HCT116 (cell line): ENCODE measurements at places on chromosomes 12 and 14. TPM values are rescaled to one million over a fixed set of nuclear protein-coding genes. Genes with fewer than 3 reads are reported as not detected.
A peak's percentile ranks its signal among the peaks of the same experiment; 100 is the strongest.

Gene ASCL1
- total RNA-seq = not detected

Gene ANO2
- total RNA-seq = not detected

Gene ZCRB1
- 68.1 TPM for total RNA-seq

Gene GZMH
- total RNA-seq = not detected

Gene ADCY4
- total RNA-seq = 0.86 TPM

Gene AQP6
- total RNA-seq = not detected

Gene CCDC175
- not detected for total RNA-seq

Gene ZBTB25
- total RNA-seq = 19.0 TPM

Gene ALKBH2
- total RNA-seq = 35.8 TPM

Gene ANP32D
- not detected for total RNA-seq

Gene RAB15
- 3.3 TPM for total RNA-seq

GRCh38 chr12:84807249-84807648 is 105.3 kb downstream of the SLC6A15 start:
- DNase-seq = no peak

- DNase-seq = no peak
These were observed 94.1 kb downstream of the GPHN start for GRCh38 chr14:66601932-66602578.

DNA sequence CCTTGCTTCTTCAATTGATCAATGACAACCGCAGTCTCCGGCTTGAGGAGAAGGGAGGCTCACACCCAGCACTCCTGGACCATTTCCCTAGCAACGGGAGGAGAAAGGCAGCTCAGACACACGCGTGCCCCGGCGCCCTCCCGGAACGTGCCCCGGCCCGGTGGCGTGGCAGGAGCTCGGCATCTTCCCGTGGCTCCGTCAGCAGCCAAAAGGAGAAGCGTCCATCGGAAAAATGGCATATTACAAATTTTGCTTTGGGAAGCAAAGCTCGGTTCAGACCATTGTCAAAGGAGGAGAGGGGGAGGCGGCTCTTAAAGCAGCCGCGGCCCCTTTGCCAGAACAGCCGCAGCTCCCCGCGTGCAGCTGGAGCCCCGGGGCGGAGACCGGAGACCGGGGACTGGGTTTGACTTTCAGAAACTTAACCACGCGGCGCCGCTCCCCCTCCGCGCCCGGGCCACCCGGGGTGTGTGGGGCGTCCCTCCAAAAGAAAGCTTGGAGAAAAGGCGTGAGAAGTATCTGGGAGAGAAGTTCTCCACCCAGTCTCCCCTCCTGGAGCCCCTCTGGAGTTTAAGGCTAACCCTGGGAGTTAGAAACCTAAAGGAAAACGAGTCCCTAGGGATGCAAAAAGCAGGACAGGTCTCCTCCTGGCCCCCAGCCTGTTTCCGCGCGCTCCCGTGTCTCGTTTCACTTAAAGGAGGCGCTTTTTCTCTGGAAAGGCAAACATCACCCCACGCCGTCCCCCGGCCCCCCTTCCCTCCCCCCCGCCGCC is 545 bp downstream of the PPFIA2 start:
- no peak for DNase-seq

GRCh38 chr14:68846466-68846865 is 53.6 kb upstream of the ZFP36L1 start:
- DNase-seq = no peak

DNA sequence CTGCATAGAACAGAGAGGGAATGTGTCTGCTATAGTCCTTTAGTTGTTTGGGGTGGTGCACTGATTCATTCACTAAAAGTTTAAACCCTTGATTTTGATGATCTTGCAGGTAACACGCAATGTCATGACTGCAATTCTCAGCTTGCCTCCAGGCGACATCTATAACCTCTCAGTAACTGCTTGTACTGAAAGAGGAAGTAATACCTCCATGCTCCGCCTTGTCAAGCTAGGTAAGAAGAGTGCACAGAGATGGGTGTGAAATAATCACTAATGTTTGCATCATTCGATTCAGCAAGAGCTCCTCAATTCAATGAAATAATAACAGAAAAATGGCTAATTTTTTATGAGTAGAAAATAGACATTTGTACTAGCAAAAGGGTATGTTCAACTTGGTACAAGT is 203.7 kb downstream of the PTPRO start:
- DNase-seq = peak; percentile 16

DNA sequence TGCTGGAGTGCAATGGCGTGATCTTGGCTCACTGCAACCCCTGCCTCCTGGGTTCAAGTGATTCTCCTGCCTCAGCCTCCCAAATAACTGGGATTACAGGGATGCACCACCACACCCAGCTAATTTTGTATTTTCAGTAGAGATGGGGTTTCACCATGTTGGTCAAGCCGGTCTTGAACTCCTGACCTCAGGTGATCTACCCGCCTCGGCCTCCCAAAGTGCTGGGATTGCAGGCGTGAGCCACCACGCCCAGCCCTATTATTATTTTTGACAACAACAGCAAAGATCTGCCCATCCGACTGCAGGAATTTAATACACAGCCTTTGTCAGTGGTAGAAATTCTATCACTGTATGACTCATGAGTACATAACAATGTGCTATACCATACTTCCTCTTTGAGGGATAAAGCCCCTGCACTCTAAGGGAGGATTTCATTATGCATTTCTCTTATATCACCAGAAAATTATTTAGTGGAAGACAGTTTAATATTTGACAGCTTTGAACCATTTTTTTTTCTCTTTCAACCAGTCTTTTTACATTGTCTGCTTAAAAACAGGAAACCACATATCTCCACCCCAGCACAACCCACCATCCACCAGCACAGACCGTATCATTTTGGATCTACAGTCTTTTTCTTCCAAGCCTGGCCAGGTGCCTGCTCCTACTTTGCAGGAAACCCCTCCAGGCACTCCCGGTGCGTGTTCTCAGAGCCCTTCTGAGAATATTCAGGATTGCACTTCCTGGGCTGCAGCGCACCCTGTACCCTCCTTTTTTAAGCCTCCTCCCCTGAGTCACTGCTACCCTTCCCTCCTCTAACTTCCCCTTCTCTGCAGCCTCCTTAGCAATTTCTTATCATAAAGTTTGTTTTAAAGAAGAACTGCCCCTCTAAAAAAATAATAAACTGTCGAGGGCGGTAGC is 594 bp downstream of the ARHGDIB start:
- DNase-seq = no peak

DNA sequence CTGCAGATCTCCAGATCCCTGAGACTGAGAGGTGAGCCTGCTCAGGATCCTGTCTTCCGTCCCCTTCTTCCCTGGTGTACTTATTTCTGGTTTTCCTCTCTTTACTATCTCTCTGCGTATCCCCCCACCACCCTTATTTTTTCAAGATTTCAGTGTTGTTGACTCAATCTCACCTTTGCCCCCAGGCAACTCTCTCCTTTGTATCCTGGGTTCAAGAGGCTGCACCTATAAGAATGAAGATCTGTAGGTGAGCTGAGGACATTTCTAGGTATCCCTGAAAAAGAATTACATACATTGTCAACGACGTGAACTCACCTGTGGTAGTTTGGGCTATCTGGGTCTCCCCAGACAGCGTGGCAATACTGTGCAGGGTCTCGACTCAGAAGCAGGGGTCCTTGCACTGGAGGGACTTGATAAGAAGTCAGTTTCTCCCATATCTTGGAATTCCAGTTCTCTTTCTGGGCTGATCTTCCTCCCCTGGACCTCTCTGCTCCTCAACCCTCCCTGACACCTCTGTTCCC is 659 bp downstream of the CIROP start:
- no peak for DNase-seq

DNA sequence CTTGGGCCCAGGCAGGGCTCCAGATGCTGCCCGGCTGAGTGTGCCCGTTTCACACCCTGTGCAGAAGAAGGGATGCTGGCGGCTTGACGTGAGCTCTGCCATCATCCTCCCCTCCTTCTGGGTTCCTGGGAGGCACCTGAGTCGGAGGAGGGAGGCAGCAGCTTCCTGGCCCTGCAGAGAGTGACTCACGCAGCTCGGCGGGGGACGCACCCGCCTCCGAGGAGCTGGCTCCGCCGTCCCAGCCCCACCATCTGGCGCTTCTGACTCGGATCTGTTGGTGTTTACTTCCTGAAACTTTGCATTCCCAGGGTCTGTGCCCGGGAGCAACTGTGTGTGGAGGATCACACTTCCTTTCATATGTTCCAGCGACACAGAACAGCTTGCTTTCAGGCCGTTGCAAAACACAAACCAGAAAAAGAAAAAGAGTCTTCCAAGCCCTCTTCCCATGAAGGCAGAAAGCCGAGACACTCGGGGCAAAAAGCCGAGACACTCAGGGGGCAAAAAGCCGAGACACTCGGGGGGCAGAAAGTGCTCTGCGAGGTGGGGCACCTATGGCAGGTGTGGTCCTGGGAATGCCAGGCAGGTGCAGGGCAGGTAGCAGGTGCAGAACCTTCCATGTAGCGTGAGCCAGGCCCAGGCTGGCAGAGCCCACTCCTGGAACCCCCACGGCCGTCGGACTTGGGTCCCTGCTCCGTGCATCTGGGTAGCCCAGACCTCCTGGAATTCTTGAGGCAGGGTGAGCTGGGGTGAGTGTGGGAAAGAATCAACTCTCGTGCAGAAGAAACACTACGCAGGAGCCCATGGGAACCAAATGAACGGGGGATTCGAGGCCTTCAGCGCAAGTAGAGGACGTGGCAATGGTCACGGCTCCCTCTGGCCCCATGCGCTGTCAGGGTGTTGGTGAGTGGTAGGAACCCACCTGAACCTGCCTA is 27.6 kb upstream of the GALNT9 start:
- DNase-seq = peak; percentile 22

GRCh38 chr12:69555461-69555860 is 29.8 kb upstream of the CCT2 start:
- DNase-seq = no peak

- DNase-seq = no peak
These were observed 120.1 kb upstream of the FZD10 start for GRCh38 chr12:130041983-130042812.

GRCh38 chr12:47282206-47282605 is 202.4 kb upstream of the AMIGO2 start:
- DNase-seq = no peak

DNA sequence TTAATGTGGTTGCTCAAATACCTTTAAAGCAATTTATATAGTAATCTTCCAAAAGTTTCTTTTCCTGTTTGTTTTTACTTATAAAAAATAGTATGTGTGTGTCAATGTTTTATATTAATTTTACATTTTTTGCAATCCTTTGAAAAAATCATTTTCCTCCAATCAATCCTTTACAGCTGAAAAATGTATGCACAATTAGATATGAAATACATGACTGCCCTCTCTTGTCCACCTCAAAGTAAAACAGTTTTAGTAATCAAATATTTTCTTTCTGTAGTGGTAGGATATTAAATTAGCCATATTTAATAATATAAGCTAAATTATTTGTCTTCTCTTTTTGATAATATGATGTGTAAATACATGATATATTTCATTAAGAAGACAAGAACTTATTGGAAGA is 269.9 kb downstream of the ADAMTS20 start:
- peak; percentile 16 for DNase-seq

DNA sequence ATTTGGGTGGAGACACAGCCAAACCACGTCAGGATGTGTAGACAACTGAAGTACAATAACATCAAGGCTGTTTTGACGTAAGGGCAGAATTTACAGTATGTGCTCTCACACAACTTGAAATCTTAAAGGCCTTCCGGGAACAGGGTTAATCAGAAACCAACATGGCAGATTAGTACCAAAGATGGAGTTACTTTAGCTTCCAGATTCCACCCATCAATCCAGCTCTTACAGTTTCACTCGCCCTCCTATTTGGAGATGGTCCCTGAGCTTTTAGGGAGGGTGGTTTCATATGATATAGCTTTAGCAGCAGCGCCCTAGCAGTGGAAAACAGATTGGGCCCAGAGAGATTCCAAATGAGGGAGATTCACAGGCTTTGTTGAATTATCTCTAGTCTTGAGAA is 2.0 kb upstream of the XPOT start:
- DNase-seq = no peak

GRCh38 chr14:39246618-39247017 is 12.9 kb downstream of the MIA2 start:
- no peak for DNase-seq

DNA sequence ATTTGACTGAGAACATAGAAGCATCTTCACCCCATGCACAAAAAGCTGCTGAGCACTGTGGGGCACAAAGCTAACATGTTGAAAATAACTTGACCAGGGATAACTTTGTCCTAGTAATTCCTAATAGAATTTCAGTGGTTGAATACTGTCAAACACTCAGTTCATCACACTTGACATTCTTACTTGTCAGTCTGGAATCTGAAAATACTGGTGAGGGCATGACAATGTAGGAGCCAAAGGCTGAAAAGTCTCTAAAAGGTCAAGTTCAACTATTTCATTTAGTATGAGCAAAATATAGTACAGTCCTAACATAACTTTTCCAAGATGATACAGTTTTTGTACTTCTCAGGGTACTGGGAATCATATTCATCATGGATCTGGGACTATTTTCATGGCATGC is 504.4 kb upstream of the LMO3 start:
- no peak for DNase-seq

DNA sequence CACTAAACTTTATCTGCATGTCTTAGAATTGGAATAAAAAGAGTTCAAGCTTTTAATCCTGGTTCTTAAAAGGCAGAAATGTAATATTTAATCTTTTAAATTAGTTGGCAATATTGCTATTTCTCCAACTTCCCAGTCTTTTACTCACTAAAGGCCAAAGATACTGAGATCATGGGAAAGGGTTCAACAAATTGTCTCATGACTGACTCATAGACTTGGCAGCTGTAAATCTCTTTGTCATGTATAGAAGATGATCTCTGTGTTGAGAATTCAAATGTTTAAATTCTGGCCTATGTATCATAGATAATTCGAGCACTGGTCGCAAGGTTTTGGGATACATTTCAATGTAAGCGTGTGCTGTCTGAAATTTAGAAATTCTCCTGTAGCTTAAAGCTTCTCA is 40.1 kb upstream of the STRAP start:
- DNase-seq = no peak

GRCh38 chr12:108629824-108630476 is 3.7 kb downstream of the SELPLG start:
- DNase-seq = no peak

- DNase-seq = no peak
These were observed 81.1 kb downstream of the EML1 start for GRCh38 chr14:99874306-99874705.

- no peak for DNase-seq
These were observed 13.2 kb upstream of the KRT80 start for GRCh38 chr12:52204931-52205505.
